ENCODE measurements at places on chromosomes 3 and 15.

GRCh38 chr3:59605318-59605717, 555.5 kb upstream of the CFAP20DC start:
- DNase-seq, result no peak

- DNase-seq, result no peak
Observed at GRCh38 chr15:78930577-78931388, 14.1 kb downstream of the CTSH start.

DNA sequence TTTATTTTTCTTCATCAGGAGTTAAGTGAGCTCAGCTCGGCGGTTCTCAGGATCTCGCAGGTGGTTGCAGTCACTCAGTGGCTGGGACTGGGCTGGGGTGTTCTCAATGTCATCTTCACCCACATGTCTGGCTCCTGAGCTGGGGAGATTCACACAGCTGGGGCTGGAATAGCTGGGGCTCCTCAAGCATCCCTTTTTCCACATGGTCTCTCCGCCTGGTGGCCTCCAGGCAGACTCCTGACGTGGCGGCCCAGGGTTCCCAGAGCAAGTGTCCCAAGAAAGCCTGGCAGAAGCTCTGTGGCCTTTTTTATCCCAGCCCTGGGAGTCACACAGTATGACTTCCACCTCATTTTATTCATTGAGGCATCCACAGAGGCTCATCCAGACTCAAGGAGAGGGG, 84.1 kb upstream of the ANKRD34C start:
- no peak for DNase-seq

DNA sequence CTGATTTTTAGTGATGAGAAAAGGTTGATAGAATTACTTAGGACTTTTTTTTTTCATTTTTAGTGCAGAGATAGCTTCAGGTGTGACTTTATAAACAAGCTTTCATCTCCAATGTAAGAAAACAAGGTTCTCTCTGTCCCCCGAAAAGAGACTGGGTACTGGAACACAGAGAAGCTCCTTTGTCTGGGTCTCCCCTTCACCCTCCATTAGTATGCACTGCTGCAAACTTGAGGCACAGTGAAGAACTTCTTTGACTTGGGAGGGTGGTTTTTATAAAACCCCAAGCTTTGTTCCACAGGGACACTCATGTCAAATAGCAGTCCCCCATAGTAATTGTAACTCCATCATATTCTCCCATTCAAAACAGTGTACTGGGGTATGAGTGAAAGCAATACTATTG, 93.5 kb upstream of the SOX2 start:
- no peak for DNase-seq

DNA sequence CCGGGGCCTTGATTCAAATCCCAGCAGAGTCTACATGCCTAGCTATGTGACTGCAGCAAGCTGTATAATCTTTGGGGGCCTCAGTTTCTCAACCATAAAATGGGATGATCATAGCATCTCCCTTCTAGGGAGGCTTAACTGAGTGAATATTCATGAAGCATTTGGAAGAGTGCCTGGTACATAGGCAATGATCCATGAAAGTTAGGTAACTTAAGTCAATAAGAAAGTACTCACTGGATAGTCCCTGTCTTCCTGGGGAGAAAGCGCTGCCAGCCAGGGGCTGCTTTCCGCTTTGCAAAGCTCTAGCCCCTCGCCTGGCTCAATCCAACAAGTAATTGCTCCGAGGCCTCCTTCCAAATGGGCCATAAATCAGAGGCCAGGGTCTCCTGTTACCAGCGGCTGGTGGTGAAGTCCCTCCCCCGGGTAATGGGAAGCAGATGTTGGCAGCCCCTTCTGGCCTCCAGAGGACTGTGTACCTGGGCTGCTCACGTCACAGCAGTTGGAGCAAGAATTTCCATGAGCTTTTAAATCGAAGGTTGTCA, 521.9 kb upstream of the PROK2 start:
- DNase-seq, result no peak

- DNase-seq, result no peak
Observed at GRCh38 chr15:89455535-89455934, 40.8 kb downstream of the RHCG start.

- no peak for DNase-seq
Observed at GRCh38 chr3:148077318-148077923, 620.3 kb upstream of the AGTR1 start.

Data from nucleus accumbens (tissue), 56 donors.